Suprapubic skin (tissue), 4 donors: ENCODE measurements at places on chromosomes 4 and X. TPM values are rescaled to one million over a fixed set of nuclear protein-coding genes. Genes with fewer than 3 reads are reported as not detected.

- H3K27me3 ChIP-seq: no peaks in the 10 kb centered on the region
- no peak for DNase-seq
- H3K4me1 ChIP-seq: peaks cover 5% of the 10 kb centered on the region
These were observed 53.7 kb downstream of the CLDN22 start for GRCh38 chr4:183266371-183266770.

DNA sequence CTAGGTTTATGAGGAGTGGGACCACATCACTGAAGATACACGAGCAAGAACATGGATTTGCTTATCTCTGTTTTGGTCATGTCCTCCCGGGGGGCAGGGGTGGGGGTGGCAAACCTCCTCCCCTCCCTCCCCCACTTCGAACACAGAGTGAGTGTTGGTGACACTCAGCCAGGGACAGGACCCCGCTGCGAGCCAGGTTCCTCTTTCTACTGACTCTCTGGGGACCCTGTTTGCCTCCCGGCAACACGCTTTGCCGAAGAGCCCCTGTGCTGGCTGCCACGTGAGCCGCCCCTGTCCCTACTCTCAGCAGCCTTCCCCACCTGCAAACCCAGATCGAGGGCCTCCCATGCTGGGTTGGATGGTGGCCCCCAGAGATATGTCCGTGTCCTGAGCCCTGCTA, 34.7 kb downstream of the P2RY8 start:
- H3K4me3 ChIP-seq: no peak overlapping the region
- no peaks in the 10 kb centered on the region for H3K4me1 ChIP-seq
- no peaks in the 10 kb centered on the region for H3K27me3 ChIP-seq

GRCh38 chr4:121953860-121954259, 2.0 kb upstream of the TRPC3 start:
- H3K4me1 ChIP-seq: peaks cover 22% of the 10 kb centered on the region
- H3K36me3 ChIP-seq: no peaks in the 10 kb centered on the region
- DNase-seq: no peak

DNA sequence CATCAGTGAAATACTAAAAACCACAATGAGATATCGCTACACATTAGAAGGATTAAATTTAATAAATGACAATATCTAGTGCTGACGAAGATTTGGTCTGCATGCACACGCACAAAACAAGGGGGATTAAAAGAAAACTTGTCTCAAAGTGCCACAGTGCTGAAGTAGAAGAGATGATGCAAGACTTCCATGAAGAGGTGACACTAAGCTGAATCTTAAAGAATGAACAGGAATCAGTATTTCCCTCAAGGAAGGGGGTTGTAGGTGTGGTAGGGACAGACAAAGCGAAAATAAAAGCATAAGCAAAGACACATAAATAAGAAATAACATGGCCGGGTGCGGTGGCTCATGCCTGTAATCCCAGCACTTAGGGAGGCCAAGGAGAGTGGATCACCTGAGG, 33.5 kb downstream of the CNOT6L start:
- no peaks in the 10 kb centered on the region for H3K27me3 ChIP-seq
- H3K36me3 ChIP-seq: no peaks in the 10 kb centered on the region

The USP17L22 gene
- total RNA-seq: not detected

DNA sequence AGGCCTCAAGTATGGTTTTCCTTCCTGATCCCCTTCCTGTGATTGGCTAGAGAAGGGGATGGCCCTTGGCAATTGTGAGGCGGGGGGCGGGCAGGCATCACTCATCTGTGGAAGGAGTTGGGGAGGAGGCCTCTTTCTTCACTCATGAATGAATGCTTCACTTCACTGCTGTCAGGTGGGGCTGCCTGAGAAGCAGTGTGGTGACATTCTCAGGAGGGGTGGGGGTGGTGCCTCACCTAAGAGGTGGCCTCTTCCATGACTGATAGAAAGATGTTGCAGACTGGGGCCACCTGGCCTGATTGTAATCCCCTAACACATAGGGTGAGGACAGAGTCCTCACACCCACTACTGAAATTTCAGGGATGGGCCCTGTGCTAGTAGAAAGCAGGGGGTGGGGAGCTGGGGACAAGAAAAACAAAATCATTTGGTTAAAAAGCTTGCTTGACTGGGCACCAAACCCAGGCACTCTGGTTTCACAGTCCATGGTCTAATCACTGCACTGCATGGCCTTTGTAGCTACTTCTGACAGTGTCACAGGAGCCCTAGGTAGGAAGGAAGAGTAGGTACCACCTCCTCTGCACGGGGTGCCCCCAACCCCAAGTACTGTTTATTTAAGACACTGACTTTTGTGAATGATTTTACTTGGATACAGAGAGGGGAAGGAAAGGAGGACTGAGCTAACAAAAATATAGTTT, 5.6 kb upstream of the HOPX start:
- DNase-seq: no peak
- H3K36me3 ChIP-seq: no peaks in the 10 kb centered on the region
- H3K4me3 ChIP-seq: no peak overlapping the region
- peaks cover 19% of the 10 kb centered on the region for H3K4me1 ChIP-seq

DNA sequence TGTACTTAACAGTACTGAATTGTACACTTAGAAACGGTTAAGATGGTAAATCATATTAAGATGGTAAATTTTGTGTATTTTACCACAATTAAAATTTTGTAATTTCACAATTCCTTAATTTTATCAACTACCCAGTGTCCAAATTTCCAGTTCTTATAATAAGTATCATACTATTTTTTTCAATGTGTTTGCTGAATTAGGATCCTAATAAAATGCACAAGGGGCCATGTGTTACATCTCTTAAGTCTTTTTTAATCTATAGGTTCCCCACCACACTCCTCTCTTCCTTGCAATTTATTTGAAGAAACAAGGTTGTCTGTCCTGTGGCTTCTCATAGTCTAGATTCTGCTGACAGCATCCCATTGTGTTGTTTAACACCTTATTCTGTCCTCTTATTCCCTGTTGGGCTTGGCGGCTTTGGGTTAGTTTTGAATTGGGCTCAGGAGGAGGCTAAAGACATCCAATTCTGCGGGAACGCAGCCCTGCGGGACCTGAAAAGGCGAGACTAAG, 533 bp upstream of the SYAP1 start:
- peak overlapping the region; percentile 68 for H3K4me3 ChIP-seq
- no peak for DNase-seq
- H3K27ac ChIP-seq: peak overlapping the region; percentile 93
- H3K36me3 ChIP-seq: no peaks in the 10 kb centered on the region

DNA sequence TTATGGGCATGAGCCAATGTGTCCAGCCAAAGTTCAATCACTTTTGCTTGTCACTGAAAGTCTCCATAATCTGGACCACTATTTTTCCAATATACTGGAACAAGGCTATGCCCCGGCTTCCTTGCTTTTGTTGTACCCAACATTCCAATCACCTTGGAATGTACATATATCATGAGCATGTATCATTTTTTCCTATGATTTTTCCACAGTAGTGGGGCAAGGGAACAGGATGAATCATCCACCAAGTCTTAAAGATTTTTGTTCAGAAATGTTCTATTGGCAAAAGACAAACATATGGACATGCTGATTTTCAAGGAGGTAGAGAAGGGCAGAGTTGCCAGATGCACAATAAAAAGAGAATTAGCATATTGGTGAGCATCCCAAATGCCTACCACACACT, 548.1 kb upstream of the INTU start:
- no peaks in the 10 kb centered on the region for H3K27me3 ChIP-seq
- H3K36me3 ChIP-seq: no peaks in the 10 kb centered on the region
- DNase-seq: no peak
- H3K4me1 ChIP-seq: no peaks in the 10 kb centered on the region
- H3K27ac ChIP-seq: no peak overlapping the region

GRCh38 chrX:95382799-95383198, 1301.8 kb upstream of the DIAPH2 start:
- no peak overlapping the region for H3K4me3 ChIP-seq
- H3K27me3 ChIP-seq: no peaks in the 10 kb centered on the region
- no peaks in the 10 kb centered on the region for H3K4me1 ChIP-seq

- H3K4me1 ChIP-seq: peaks cover 37% of the 10 kb centered on the region
- no peaks in the 10 kb centered on the region for H3K27me3 ChIP-seq
- no peak overlapping the region for H3K4me3 ChIP-seq
- H3K27ac ChIP-seq: no peak overlapping the region
These were observed 125.9 kb downstream of the FRYL start for GRCh38 chr4:48654015-48654664.

- no peaks in the 10 kb centered on the region for H3K4me1 ChIP-seq
- no peak overlapping the region for H3K4me3 ChIP-seq
These were observed 16.4 kb upstream of the EIF4E start for GRCh38 chr4:98945297-98945850.

DNA sequence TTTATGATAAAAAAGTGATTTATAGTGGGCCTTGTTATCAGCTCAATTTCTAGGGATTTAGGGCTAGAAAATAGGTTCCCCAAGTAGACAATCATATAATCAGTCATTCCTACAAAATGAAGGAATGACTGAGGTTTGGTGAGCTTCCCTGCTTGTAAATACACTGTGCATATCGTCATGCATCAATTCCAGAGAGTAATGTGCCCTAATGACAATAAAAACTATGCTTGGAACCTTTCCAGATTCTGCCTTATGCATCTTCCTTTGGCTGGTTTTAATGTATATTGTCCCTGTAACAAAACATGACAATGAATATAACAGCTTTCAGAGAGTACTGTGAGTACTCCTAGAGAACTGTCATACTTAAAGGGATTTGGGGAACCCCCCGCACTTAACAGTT, 1310.9 kb downstream of the PCDH7 start:
- no peak for DNase-seq
- H3K4me3 ChIP-seq: no peak overlapping the region
- no peaks in the 10 kb centered on the region for H3K27me3 ChIP-seq
- no peaks in the 10 kb centered on the region for H3K36me3 ChIP-seq
- no peaks in the 10 kb centered on the region for H3K4me1 ChIP-seq
- H3K27ac ChIP-seq: no peak overlapping the region

- H3K27me3 ChIP-seq: no peaks in the 10 kb centered on the region
- no peaks in the 10 kb centered on the region for H3K4me1 ChIP-seq
- no peaks in the 10 kb centered on the region for H3K36me3 ChIP-seq
- DNase-seq: no peak
These were observed 547.5 kb downstream of the SMARCA1 start for GRCh38 chrX:128975745-128976144.

- H3K27ac ChIP-seq: no peak overlapping the region
- no peaks in the 10 kb centered on the region for H3K36me3 ChIP-seq
- H3K27me3 ChIP-seq: no peaks in the 10 kb centered on the region
- no peak for DNase-seq
- H3K4me1 ChIP-seq: no peaks in the 10 kb centered on the region
These were observed 38.0 kb upstream of the EMCN start for GRCh38 chr4:100555611-100556337.

DNA sequence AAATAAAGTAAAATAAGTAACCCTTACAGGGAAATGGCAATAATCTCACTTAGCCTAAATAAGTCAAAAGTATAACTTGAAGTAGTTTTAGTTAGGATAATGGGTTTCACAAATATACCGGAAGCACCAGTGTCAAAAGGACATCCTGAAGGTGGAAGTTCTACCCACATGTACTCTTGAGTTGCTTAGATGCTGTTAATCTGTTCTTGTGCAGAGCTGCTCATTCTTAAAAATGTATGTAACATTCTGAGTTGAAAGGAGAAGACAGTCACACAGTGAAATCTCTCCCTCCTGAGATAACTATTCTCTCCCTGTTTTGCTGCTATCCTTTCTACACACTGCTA, 11.2 kb upstream of the CCNG2 start:
- no peak for DNase-seq
- H3K27ac ChIP-seq: peak overlapping the region; percentile 57
- peaks cover 26% of the 10 kb centered on the region for H3K4me1 ChIP-seq
- H3K4me3 ChIP-seq: no peak overlapping the region

DNA sequence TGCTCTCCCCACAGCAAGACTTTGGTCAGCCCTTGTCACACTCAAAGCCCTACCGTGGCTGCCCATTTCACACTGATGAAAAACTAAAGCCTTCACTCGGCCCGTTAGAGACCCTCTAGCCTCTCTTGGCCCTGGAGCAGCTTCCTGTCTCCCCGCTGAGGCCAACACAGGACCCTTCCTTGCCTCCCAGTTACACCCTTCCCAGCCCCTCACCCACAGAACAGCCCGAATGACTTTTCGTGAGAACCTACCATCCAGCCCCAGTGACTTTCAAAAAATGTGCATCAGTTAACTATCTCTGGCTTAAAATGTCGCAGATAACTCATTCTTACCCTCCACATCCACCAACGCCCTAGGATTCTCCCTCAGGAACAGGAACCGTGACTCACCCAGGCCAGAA, 756 bp upstream of the TAF9B start:
- H3K27ac ChIP-seq: no peak overlapping the region
- no peaks in the 10 kb centered on the region for H3K36me3 ChIP-seq
- no peaks in the 10 kb centered on the region for H3K27me3 ChIP-seq
- DNase-seq: no peak
- no peaks in the 10 kb centered on the region for H3K4me1 ChIP-seq
- no peak overlapping the region for H3K4me3 ChIP-seq

DNA sequence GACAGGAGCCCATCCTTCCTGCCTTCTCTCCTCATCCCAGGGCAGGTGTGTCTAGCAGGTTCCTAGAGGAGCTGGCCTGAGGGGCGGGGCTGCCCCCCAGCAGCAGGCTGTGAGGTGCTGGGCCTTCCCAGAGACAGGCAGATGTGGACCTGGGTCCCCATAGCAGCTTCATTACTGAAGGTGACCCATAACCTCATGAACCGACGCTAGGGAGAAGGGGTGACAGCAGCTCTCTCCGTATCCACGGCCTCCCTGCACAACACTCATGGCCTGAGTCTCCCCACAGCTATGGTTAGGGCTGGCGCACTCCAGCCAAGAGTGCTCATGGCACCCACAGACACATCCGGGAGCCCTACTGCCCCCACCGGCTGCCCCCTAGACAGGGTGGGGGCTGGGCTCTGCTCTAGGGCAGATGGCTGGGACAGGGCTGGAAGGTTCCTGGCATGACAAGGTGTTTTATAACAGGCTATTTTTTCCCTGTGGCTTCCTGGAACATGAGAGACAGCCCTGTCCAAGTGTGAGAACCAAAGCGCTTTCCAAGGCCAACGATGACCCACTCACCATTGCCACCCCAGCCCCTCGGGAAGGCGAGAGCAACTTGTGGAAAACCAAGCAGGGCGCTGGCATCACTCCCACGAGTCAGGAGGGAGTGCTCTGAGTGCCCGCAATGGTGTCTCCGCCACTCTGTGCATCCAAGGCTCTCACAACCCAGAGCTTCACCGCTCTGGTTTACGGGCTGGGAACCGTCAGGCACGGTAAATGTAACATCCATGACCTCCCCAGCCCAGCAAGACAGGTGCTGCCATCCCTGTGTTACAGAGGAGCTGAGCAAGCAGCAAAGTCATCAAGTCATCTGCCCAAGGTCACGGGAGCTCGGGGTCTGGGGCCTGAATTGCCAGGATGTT, 59.8 kb downstream of the ACOX3 start:
- DNase-seq: no peak
- H3K27me3 ChIP-seq: no peaks in the 10 kb centered on the region
- peaks cover 41% of the 10 kb centered on the region for H3K36me3 ChIP-seq
- no peak overlapping the region for H3K4me3 ChIP-seq
- H3K27ac ChIP-seq: no peak overlapping the region

GRCh38 chr4:8744083-8744805, 127.4 kb downstream of the HMX1 start:
- no peak overlapping the region for H3K27ac ChIP-seq
- peaks cover 38% of the 10 kb centered on the region for H3K27me3 ChIP-seq
- H3K4me3 ChIP-seq: no peak overlapping the region
- no peaks in the 10 kb centered on the region for H3K4me1 ChIP-seq
- H3K36me3 ChIP-seq: no peaks in the 10 kb centered on the region
